Activated naive CD4-positive, alpha-beta T cell treated with Interleukin-2 at 50 U/mL for 16 hours (primary cell): ENCODE measurements at places on chromosomes 4 and X.

DNA sequence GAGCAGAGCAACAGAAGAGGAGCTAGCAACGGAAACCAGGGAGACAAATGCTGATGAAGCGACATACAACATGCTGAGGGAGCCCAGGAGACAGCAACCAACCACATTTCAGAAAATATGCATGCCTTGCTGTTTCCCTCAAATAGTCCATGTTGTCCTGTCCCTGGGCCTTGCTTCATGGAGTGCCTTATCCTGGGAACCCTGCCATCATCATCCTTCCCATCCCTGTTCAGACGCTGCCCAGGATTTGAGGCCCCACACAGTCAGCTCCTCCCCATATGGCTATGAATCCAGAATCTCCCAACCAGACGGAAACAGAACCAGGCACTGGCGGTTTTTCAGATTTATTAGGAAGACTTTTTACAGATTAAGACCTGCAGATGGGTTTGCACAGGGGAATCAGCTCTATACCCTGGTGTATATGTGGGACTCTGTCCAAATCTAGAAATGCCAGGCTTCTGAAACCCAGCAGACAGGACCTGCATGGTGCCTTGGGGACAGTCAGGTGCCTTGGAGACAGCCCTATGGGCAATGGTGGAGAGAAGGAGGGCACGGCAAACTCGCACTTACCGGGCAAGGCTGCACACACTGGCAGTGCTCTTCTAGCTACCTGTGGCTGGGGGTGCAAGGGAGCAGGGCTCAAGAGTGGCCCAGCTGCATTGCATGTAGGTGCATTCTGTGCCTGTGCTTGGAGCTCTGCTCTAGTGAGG lies 199.7 kb upstream of the MAMLD1 start:
- no peak for DNase-seq

DNA sequence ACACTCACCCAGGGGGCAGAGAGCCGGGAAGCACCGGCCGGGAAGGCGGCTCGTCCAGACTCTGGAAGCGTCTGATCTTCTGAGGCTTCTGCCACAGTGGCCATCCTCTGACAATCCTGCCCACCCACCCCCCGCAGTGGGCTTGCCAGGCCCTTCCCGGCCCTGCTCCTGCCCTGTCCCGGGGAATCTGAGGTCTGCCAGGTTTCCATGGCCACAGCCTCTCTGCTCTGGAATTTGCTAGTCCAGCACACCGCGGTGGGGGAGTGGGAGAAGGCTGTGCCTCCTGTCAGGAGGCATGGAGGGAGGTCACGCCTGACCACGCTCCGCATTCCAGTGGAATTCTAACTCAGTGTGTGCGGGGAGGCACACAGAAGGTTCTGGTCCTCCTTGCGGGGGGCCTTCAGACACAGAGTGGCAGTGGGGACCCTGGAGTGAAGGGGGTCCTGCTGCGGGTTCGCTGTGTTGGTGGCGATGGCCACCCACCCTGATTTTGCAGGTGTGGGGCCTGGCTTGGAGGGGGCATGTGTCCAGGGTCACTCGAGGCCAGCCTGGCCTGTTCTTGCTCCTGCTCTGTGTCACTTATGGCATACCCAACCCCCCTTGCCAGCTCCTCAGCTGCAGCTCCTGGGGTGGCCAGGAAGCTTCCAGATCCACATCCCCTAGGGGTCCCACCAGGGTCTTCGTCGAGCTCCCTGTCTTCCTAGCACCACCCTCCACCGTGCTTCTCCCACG lies 55.6 kb upstream of the ADRA2C start:
- no peak for DNase-seq

DNA sequence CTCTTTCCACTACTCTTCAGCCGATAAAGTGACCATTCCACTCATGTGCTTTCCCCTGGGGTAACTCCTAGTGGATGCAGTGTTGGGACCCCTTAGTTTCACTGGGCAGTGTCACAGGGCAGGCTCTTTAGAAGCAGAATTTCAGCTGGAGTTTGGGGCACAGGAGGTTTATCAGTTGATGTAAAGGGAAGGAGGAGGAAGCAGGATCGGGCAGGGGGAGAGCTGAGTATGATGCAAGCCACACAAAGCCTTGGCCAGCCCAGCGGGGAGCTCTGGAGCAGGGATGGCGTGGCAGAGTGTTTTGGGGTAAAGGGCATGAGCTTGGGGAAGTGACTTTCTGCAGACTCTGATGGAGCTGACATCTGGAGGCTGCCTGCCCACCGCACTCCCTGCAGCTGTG lies 19.3 kb downstream of the WDR13 start:
- DNase-seq: no peak

DNA sequence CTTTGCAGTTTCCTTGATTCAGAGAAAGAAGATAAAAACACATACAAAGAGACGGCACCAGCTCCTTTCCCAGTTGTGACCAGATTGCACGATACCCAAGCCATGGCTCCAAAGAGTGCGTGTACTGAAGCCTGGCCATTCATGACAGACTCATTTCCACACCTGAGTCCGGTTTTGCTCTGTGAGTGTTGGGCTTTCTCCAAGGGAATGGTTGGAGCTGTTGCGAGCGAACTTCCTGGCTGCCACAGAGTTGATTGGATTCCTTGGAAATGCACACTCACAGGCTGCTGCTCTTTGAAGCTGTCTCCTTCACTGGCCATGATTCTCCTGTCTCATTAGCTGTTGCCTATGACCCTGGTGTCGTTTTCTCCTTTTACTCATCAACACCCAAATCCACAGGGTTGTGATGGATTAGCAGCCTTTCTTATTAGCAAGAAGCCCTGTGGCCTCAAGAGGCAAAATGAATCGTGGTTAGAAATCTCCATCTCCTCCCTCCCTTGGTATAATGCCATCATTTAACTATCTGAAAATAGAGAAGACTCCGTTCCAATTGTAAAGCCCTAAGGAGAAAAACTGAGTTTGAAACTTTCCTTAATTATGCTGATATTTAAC lies 43.9 kb upstream of the BBS12 start:
- DNase-seq: no peak
